ENCODE measurements at places on chromosomes 12 and 14. TPM values are rescaled to one million over a fixed set of nuclear protein-coding genes. Genes with fewer than 3 reads are reported as not detected.

- H3K27ac ChIP-seq, result no peak overlapping the region
- no peak for DNase-seq
- H3K4me1 ChIP-seq, result no peaks in the 10 kb centered on the region
Observed at GRCh38 chr14:26820138-26820537, 222.3 kb upstream of the NOVA1 start.

- no peak overlapping the region for H3K4me3 ChIP-seq
- peaks cover 5% of the 10 kb centered on the region for H3K27me3 ChIP-seq
Observed at GRCh38 chr12:15227004-15227679, 5.9 kb upstream of the RERG start.

DNA sequence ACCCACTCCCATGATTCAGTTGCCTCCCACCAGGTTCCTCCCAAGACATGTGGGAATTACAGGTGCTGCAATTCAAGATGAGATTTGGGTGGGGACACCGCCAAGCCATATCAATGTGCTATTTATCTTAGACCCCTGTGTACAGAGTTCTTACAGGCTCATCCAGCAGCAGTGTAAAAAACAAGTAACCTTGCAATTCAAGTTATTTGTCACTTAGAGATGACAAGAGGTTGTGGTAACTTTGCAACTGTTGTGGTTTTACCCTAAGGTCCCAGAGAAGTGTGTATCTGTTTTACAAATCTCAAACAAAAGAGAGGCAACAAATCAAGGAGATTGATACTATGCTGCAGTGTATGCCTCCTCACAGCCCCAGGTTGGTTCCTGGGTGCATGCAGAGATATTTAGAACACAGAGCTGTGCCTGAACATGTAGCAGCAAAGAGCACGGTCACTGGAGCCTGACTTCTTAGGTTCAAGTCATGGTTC is 11.5 kb upstream of the HELB start:
- no peak overlapping the region for H3K4me3 ChIP-seq
- H3K4me1 ChIP-seq, result no peaks in the 10 kb centered on the region
- no peaks in the 10 kb centered on the region for H3K27me3 ChIP-seq
- no peak for DNase-seq
- no peaks in the 10 kb centered on the region for H3K36me3 ChIP-seq
- no peak overlapping the region for H3K27ac ChIP-seq

- no peaks in the 10 kb centered on the region for H3K27me3 ChIP-seq
- no peak overlapping the region for H3K4me3 ChIP-seq
- no peak for DNase-seq
- H3K27ac ChIP-seq, result no peak overlapping the region
- H3K36me3 ChIP-seq, result no peaks in the 10 kb centered on the region
Observed at GRCh38 chr12:94200069-94200468, 51.7 kb downstream of the PLXNC1 start.

The COCH gene
- total RNA-seq, result 0.33 TPM

All from liver (tissue), 10 donors.